WERI-Rb-1 (cell line): ENCODE measurements at places on chromosomes 12 and 14.

GRCh38 chr14:67240168-67240932, 885 bp upstream of the PALS1 start:
- DNase-seq: peak; percentile 14

GRCh38 chr14:68704736-68705720, 87.8 kb downstream of the ZFP36L1 start:
- DNase-seq: no peak

DNA sequence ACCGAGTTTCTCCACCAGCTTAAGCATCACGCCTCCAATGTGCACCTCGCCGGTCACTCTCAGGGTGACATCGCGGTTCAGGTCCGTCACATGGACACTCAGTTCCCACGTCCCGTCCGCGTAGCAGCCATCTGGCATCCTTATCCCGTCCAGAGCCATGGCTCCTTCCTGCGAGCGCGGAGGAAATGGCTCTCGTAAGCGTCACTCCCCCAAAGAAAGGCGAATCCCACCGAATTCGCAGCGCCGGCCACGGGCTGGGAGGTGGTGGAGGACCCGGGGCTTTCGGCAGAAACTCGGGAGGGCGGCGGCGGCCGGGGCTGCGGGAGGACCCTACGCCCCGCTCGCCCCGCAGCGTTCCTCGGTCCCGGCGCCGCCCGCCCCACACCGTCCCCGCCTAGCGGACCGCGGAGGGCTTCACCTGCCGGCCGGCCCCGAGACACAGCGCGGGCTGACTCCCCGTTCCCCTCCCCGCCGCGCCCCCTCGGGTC, 396 bp downstream of the FERMT2 start:
- DNase-seq: peak; percentile 70

- no peak for DNase-seq
These were observed 24.9 kb downstream of the PSMC1 start for GRCh38 chr14:90281261-90281660.

DNA sequence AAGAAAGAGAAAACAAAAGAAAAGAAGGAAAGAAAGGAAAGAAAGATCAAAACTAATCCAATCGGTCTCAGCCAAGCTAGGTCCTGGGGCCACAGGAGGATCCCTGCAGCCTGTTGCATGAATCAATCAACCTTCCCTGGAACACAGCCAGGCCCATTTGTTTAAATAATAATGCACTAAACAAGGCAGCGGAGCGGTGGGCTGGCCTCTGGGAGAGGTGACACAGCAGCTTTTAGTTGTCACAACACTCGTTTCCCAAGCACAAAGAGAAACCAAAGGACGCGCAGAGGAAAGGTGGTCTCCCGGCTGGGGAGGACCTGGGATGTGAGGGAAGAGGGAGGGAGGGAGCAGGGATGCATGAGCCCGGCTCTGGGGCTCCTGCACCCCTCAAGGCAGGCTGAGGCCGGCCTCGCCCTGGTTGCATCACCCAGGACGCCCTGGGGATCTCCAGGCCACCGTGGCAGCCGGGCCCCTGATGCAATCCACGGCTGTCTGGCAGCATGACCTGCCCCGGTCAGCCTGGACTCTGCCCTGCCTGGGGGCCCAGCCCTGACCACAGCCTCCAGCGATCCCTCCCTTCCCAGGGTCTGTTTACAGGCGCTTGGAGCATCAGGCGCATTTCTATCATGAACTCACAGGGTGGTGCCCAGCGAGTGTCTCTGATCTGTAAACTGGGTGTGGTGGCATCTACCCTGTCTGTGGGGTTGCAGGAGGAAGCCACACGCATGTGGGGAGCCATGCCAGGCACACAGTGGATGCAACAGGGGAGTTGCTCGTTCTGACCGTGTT, 32.5 kb downstream of the MMP17 start:
- no peak for DNase-seq

DNA sequence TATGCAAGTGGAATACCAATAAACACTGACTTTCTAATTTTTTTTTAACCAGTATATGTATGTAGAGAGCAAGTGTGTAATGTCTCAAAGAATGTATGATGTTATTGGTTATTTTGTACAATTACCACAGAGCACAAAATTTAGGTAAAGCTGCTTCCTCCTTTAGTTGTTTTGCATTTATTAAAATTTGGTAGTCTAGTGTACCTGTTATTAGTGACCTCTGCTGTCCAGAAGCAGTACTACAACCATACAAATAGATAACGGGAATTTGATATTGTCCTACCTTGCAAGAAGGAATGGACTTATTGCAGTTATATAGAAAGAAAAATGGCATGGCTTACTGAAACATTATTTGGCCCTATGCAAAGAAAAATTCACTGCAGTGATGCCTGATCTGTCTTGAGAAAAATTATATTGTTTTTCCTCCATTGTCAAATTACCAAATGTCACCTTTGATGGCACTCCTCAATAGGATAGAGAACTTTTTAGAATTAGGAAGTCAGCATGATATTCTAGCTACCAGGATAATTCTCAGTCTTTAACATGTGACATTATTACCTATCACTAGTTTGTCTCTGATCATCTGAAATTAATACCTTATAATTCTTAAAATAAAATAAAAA, 153.9 kb upstream of the RMST start:
- no peak for DNase-seq

DNA sequence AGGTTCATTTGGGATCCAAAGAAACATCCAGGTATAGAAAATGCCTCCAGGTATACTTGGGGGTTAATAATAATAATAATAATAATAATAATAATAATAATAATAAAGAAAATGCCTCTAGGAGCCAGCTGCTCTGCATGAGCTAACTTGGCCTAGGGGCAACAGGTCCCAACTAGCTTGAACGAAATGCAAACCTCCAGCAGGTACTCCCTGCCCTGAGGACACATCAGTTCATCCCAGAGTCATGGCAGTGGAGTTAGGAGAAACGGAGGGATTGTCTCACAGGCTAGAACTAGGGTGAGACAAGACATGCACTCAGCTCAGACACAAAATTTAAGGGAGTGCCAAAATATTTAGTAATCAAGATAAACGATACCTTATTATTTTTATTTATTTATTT, 12.5 kb upstream of the TMEM229B start:
- DNase-seq: no peak

DNA sequence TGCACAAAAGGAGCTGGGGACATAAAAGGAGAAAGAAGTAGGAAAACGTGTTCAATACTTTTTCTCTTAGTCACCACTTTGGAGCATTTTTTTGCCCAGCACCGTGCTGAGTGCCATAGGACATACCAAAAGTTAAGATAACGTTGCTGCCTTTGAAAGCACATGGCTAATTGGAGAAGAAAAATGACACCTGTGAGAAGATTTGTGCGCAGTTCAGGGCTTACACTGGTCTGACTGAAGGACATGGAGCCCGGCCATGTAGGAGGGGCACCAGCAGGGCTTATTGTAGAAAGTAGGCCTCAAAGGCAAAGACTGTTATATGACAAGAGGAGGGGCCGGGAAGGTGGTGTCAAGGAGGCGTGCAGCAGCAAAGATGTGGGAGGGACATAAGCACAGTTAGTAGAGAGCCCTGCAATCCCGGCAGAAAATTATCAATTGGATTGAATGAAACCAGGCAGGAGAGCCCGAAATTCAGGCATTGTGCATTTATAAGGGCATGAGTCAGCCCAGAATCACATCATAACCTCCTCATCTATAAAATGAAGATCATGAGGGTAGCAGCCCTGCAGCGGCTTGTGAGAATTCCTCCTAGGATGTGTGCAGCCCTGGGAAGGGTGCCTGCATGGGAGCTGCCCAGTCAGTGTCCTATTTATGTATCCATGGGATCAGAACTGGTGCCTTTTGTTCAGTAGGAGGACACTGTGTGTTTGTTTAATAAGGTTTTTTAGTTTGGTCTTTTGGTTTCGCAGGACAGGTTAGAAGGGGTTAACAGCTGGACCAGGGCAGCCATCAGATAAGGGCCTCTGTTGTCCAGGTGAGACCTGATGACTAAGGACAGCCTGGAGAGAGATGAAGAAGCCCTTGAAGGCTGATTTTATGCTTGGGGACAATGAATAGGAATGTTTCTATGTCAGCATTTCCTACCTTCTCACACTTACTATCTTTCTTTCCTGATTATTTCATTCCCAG, 122.4 kb downstream of the GPR135 start:
- DNase-seq: no peak

- no peak for DNase-seq
These were observed 176.5 kb downstream of the ZFP36L1 start for GRCh38 chr14:68616221-68616902.
